Activated CD4-positive, alpha-beta T cell treated with anti-CD3 and anti-CD28 coated beads, Interleukin-2, Interleukin-4, amounts not matched to agents 100 ng/mL and 50 ng/mL, durations not matched to agents 16 hours and 8 hours (primary cell): ENCODE measurements at places on chromosomes 13 and 19.

DNA sequence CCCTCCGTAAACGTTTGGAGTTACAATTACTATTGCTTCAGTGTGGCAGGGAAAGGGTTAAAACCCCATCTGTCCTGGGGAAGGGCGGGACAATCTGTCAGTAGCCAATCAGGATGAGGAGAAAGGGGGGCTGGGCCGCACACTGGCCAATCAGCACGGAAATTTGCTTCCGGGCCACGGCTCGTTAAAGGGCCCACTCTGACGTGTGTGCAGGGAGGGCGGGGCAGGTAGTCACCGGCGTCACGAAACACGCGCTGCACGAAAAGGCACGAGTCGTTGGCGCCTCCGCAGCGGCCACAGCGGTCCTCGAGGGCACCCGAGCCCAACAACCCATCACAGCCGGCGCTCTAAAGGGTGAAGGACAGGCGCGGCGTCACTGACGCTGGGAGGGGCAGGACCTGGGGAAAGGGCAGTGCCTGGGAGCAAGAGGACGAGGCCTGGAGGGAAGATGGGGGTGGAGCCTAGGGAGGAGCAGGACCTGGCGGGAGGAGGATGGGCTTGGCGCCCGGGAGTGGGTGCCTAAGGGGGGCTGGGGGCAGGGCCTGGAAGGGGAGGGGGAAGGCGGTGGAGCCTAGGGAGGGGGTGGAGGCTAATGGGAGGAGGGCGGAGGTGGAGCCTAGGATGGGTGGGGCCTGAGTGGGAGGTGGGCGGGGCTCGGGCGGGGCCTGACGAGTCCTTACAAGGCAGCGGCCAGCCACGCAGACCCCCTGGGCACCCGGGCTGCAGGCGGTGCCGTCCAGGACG lies 4.9 kb downstream of the ADAMTSL5 start:
- peak; percentile 89 for DNase-seq

- no peak for DNase-seq
Measured at GRCh38 chr13:77918391-77919245, at the start of gene EDNRB. Gene EDNRB, minus strand, starts transcription at chr13:77918831. Its CDS starts 258 bp downstream, at chr13:77918573.

- DNase-seq: peak; percentile 82
Measured at GRCh38 chr19:49145573-49146407, 9.4 kb downstream of the HRC start.

DNA sequence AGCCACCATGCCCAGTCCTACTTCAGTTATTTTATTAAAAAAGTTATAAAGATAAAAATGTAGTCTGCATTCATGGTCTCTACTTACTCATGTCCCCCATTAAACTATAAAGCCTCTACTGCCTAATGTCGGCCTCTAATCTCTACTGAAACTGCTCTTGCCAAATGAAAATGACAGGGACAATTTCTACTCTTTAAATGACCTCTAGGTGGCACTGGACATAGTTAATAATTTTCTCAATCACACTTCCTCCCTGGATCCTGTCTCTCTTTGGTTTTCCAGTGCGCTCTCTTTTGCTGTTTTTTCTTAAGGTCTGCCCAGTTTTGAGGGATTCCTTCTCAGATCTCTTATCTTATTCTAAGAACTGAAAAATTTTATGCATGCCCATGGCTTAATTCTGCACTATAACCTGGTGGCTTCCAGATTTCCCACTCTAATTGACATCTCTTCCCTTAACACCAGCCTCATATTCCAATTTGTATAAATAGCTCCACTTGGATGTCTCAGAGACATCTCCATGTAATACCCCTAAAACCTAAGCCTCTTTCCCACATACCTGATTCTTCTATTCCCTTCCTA lies 54.3 kb downstream of the MTMR6 start:
- peak; percentile 35 for DNase-seq

GRCh38 chr19:2627319-2627829 lies 75.1 kb downstream of the GNG7 start:
- DNase-seq: peak; percentile 50

DNA sequence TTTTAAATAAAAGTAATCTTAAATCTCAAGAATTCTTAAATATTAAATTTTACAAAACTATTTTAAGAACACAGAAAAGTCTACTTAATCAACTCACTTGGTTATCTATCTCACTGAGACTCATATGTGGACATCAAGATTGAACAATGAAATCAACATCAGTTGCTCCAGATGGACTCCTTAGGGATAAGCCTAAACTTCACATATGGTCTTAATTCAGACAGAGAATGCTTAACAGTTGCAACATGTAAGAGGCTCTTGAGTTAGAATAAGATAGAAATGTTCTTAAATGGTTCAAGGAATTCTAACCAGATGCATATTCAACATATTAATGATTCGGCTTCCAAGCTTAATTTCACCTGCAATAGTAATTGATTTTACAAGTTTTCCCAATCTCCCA lies 1730.9 kb downstream of the PCDH9 start:
- no peak for DNase-seq

DNA sequence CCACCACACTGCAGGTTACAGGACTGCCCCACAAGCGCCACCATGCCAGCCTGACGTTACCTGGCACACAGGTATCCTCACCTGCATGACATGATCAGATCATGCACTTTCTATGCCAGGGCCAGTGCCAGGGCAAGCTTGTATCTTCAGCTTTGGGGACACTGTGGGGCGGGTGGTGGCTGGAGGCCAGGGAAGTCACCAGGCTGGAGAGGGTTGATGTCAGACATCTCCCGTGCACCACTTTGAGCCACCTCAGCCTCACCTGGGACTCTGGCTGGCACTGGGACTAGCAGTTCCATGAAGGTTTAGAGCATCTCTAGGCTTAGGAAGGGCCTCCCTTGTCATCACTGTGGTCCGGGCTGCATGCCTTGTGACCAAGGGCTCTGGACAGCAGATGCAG lies 97.2 kb downstream of the WTIP start:
- no peak for DNase-seq

DNA sequence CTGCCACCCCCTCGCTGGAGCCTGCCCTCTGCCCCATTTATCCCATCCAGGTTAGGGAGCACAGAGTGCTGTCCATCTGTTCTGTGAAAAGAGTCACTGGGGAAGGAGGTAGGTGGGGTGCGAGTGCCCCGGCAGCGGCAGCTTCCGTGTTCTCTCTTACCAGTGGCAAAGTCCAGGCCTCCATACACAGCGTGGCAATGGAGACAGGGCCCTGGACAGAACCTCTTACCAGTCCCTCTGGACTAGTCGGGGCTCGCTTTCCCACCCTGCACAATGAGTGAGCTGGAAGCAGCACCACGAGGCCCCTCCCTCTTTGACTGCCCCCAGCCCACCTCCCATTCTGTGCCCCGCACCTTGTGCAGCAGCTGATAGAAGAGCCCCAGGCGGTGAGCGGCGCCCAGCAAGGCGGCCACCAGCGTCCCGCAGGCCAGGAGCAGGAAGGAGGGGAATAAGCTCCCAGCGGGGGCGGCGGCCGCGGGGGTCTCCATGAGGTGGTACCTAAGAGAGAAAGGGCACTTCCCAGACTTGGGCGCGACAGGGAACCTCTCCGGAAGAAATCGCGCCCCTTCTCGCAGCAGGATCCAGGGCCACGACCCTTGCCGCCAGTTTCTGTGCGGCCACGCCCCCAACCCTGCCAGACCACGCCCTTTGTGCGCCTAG lies 17.5 kb downstream of the SYDE1 start:
- DNase-seq: no peak

- no peak for DNase-seq
Measured at GRCh38 chr19:18648973-18649315, 12.1 kb downstream of the KLHL26 start.

DNA sequence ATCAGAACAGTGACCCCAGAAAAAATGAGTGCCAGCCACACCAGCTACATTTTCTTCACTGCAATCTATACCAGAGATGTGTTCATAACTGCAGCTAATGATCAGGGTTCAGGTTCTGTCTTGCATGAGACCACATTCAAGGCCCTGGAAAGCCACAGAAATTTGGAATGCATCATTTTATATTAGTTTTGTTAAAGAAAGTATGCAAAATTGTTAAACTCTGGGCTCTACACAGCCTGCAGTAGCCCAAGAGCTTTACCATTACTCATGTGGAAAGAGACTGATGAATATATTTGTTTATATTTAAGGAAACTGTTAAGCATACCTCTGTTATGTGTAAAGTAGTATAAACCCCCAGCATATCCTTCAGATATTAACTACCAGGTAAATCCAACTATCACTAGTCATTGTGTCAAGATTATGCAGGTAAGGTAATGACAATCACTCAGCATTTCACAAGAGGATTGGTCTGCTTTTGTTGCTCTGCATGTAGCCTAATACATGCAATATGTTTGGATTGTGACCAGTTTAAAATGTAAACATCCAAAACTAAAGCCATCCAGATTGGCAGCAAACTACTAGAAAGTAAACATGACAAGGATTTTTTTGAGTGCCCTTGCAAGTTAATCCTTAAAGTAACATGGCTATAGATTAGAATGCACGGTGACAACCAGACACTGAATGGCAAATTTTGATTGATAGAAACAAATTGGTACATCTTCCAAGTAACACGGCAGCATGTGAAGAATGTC lies 429.1 kb upstream of the ARGLU1 start:
- no peak for DNase-seq
